ENCODE measurements at places on chromosomes 16 and 17.

DNA sequence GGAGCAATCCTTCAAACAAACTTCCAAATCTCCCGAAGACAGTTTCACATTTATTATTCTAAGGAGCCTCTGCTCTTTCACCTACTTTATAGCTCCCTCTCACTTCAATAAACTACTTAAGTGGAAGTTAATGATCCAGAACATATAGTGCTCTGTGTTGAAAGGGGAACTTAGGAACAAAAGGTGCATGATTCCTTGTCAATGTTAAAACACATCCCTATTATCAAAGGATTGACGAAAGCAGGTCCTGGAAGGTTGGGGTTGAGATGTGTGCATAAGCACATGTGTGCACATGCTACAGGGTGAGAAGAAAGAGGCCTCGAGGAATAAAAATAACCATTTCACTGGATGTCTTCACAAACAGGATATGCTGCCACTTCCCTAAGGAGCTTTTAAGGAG, 170.3 kb downstream of the SLC39A11 start:
- peak; percentile 37 for DNase-seq

GRCh38 chr16:84093879-84094270, 22.9 kb downstream of the MBTPS1 start:
- no peak for DNase-seq

GRCh38 chr16:88274847-88275246, 107.9 kb upstream of the ZNF469 start:
- DNase-seq = no peak

- DNase-seq = no peak
Measured at GRCh38 chr17:74213861-74214391, 555 bp downstream of the TTYH2 start.

GRCh38 chr17:82051776-82052637, at the start of the genes GPS1 and RFNG:
TSS of gene GPS1 (plus strand) at chr17:82051898. CDS start at chr17:82051932, 34 bp downstream.
TSS of gene RFNG (minus strand) at chr17:82051811. CDS start at chr17:82051766, 45 bp downstream.
- DNase-seq = peak; percentile 59

GRCh38 chr16:3044708-3045107, 1.7 kb upstream of the MMP25 start:
- DNase-seq = no peak

DNA sequence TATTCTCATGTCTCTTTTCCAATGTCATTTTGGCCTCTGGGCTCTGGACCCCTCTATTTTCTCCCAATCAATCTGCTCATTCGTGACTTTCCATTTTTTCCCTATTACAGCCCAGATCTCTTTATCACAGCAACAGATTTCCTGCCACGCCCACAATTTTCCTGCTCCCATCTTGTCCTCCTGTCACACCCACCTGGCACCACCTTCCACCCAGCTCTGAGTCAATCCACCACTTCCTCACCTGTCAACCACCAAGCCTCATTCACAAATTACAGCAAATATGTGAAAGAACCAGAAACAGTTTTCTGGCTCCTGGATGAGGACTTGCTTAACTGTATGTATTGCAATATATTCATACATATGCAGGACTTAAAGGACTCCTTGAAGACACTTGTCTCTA, 311.3 kb downstream of the GRIN2A start:
- DNase-seq = no peak

DNA sequence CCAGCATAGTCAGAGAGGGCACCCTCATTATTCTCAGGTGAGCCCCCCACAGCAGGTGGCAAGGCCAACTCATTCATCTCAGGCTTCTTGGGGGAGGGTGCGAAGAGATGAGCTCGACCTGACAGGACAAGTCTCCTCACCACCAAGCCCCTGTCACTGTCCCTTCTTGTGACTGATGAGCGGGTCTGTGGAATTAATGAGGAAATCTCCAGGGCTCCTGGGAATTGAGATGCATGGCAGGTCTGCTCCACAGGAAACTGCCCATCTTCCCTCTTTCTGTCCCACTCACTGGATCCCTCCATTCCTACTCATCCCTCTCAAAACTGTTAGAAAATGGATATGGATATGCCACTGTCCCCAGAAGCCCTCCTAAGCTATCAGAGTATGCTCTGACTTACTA, 32.5 kb upstream of the CES5A start:
- no peak for DNase-seq

DNA sequence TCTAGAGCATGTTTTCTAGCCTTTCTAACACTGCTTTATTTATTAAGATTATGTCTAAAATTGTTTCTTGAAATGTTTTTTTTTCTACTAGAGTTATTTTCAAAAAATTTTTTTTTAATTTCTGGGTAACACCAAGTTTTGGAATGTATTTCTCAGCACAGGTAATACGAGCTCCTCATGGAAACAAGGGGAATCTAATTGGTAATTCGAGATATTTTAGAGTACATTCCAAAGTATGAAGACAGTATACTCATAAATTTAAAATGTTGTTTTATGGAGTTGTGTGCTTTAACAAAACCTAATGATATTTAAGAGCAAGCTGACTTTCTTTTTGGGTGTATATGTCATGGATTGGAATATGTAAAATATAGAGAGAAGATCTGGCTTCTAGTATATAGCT, 42.4 kb downstream of the OMG start:
- peak; percentile 13 for DNase-seq

DNA sequence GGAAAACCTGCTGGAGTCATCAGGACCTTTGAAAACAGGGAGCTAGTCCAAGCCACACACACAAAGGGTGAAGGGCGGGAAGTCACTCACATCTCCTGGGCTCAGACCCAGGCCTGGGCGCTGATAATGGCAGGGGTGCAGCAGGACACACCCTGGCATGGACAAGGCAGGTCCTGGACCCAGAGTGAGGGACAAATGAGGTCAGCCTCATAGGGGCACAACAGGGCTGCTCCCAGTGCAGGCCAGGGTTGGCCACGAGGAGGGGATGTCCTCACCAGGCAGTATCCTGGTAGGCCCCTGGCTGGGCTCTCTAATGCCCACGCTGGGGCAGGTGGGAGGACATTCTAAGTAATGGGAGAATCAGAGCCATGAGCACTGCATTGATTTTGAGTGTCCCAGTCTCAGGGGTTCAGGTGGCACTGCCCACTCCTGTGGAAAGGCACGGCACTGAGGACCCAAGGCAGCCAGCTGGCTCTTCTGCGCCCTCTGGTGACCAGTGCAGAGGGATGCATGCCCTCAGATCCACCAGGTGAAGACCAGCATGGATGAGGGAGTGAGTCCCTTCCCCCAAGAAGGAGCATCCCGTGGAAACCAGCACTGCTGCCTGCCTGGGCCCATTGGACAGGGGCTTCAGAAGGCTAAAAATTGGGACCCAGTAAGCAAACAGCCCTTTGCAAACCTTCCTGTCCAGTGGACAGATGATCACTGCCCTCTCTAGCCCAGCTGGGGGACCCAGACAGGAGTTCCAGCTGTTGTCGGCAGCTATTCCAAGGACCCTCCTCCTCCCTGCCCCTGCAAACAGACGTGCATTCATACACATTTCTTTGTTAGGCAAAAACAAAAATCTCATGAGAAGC, 23.4 kb upstream of the SREBF1 start:
- peak; percentile 59 for DNase-seq

Measured in NCI-H2171 treated with DMSO at 0.1 percent for 48 hours (cell line).